Right kidney (tissue), 9 donors: ENCODE measurements at places on chromosomes 1 and 21.

GRCh38 chr21:45021428-45022347, 52.7 kb upstream of the ADARB1 start:
- DNase-seq, result no peak

DNA sequence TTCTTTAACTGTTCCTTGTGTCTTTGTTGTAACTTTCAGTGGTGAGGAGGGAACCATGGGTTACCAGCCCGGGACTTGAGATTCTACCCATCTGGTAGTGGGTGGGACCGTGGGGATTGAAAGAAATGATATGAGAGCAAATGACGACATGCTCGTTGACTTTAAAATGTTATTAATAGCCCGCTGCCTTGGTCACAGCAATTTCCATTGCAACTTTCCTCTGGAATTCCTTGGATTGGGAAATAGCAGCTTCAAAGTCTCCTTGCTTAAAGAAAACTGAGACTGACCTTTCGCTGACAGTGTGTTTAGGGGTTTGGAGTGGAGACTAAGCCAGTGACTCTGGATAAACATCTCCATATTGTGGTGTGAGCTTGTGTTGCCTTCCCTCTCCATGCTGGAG, 44.2 kb upstream of the MARK1 start:
- no peak for DNase-seq

DNA sequence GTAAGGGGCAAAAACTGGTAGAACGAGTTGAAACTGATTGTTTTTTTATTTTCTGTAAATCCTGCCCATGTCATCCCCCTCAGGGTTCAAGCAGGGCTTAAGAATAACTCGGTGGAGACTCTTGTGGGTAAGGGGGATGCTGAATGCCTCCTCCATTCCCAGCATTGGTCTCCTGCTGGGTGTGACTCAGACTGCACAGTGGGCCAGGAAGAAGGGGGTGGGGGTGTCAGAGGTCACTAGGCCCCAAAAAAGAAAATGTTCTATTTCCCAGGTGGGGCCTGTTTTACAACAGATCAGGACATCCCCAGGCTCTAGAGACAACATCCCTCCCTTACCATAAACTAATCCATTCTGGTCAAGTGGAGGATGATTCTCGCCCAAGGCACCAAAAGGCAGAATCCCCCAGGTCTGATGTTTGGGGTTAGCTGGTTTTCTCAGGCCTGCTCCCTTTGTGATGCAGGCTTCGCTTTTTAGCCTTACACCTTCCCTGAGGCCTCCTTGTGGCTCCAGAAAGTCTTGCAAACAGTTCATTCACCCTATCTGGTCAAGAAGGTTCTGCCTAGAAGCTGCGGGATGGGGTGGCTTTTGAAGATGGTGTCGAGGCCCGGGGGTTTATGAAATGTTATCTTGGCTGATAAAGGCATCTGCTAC, 10.7 kb upstream of the GRHL3 start:
- DNase-seq, result no peak

DNA sequence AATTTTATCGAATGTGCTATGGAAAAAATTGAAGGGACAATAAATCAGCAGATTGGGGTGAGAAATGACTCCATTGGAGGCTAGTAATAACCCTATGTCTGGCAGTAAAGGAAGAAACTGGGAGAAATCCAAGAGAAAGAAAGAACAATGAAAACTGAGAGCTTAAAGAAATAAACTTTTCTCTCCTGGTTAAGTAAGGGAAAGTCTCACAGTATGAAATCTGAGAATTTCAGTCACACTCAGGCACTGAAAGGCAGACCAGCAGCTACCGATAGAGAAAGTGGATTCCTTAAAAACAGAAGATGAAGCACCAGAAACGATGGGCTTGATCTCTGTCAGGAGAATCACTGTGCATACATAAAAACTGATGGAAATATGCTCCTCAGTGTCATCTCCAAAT, 404.2 kb downstream of the PLPP3 start:
- DNase-seq, result no peak

GRCh38 chr1:42319871-42320484, 15.1 kb downstream of the FOXJ3 start:
- DNase-seq, result no peak

- no peak for DNase-seq
Measured at GRCh38 chr1:161122967-161123366, 5.1 kb downstream of the NIT1 start.

- no peak for DNase-seq
Measured at GRCh38 chr1:63772201-63772600, 1.6 kb upstream of the ROR1 start.

GRCh38 chr21:42366292-42367010, at the start of gene TFF1:
TSS of gene TFF1 (minus strand) at chr21:42366535. CDS start at chr21:42366495, 40 bp downstream.
- DNase-seq, result no peak

DNA sequence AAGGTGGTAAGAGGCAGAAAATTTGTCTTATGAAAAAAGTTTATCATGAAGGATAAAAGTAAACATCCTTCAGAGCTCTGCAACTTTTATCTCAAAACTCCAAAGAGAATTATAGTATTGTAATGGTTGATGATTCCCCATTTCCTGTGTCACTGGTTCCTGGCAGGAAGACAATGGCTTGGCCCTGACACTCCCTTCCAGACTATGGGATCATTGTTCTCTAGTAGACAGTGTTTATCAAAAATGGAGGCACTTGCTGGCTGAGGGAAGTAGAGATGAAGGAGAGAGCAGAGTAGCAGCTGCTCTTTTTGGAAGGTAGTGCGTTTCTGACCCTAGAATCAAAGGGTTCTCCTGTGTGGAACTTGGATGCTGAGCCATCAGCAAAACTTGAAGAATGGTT, 145.9 kb upstream of the ATP1B1 start:
- no peak for DNase-seq
